Putamen (tissue), 1 donor: ENCODE measurements at places on chromosomes 5 and 9.

DNA sequence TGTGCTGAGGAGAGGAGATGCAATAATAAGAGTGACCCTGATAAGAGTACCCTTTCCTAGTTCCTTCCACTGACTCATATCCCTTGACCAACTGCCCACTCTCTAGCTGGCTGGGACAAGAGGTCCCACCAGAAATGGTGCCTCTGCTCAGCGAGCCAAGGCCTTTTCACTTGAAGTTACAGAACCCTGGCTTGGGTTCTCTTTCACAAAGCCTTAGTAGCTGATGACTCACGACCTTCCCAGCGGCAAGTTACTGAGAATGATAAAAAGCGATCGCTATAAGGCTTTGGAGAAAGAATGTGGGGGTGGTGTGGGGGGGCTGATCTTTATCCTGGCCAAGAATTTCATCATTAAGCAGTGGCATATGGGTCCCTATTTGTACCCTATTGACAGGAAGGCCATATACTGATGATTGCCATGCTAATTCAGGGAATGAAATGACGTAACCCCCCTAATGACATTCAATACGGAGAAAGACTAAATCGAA lies 90.3 kb downstream of the FBXO38 start:
- DNase-seq = peak; percentile 59

- DNase-seq = no peak
Measured at GRCh38 chr5:81350507-81350906, 43.4 kb downstream of the ACOT12 start.

DNA sequence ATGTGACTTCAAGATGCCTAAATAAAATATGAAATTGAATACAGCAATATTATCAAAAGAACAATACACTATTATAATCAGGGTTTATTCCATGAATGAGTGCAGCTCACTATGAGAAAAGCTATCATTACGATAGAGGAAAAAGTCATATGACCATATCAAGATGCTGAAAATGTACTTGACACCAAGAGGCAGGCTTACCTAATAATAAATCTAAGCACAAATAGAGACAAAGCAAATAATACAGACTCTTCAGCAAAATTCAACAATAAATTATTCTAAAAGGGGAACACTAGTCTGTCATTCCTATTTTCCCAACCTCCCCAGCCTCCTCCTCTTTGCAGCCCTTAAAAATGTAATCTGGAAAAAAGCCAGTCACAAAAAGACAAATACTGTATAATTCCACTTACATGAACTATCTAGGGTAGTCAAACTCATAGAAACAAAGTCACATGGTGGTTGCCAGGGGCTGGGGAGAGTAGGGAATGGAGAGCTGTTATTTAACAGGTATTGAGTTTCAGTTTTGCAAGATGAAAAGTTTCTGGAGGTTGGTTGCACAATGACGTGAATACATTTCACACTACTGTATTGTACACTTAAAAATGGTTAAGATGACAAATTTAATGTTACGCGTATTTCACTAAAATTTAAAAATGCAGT lies 148.4 kb downstream of the NFIB start:
- no peak for DNase-seq

DNA sequence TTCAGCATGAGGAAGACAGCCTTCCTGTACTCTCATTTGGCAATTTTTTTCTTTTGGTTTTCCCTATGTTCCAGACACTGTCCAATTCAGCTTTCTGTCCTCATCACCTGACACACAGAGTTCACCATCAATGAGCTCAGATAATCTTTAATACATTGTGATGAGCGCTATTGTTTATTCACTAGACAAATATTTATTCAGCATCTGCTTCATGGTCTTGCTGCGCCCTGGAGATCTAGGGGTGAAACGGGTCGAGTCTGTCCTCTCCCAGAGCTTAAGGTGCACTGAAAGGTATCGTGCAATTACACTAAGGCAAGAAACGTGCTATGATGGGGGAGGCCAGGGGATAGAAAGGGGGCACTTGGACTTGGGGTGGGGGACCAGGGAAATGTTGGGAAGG lies 281.6 kb downstream of the ZSWIM6 start:
- DNase-seq = no peak

DNA sequence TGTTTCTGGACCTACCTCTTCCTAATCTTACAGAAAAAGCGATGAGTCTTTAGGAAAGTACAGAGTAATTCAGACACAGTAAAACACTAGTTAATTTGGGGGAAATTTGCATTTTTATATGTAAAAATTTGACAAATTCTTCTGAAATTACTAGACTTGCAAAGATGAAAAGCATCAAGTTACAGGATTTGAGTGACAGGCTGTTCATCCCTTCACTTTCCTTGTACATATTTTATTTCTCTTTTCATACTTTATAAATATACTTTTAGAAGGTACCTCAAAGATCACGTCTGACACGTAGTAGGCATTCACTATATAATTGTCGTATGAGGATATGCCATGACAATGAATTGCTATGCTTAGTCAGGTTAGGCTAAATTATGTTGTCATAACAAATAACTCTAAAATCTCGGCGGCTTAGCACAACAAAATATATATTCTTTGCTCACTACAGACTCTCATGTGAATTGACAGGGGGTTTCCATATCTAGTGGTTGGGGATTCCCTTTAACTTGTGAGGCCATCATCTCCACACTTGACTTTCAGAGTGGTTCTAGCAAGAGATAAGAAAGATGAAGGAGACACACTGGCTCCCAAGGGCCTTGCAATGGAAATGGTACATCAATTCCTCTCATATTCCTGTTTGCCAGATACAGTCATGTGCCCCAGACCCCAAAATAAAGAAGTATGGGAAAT lies 154.1 kb upstream of the TUT7 start:
- DNase-seq = no peak

- no peak for DNase-seq
Measured at GRCh38 chr9:81625969-81626368, 63.4 kb downstream of the TLE1 start.

- no peak for DNase-seq
Measured at GRCh38 chr5:178551059-178551458, 39.1 kb downstream of the COL23A1 start.

DNA sequence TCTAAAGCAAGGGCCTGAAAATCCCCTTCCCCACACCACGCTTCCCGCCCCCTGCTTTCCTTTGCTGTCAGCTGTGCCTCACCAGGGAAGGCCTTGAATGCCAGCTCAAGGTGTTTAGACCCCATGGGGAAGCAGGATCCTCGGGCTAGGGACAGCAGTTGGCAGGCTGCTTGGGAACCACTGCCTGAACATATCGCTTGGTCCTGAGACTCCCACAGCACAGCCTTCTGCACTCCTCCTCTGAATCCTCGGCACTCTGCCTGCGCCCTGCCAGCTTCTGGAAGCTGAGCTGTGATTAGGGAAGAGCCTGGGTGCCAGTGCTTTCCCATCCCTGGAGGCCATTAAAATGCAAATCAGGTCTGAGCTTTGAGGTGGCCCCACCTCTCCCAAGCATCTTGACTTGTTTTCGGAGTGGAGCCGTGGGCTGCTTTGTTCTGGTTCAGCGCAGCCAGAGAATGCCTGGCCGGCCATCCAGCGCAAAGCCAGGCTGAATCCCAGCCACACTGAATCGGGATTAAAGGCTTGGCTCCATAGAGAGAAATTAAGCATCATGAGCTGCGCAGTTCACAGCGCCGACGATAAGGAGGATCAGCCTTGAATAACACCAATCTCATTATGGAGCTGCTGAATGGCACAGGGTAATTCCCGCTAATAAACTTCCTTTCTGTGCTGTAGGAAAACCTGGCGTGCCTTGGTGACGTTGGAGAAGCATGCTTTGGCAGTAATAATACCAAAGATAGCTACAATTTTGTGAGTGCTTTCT lies 40.0 kb downstream of the AMBP start:
- no peak for DNase-seq

GRCh38 chr5:108521841-108522506 lies 140.1 kb upstream of the FBXL17 start:
- no peak for DNase-seq
